ENCODE measurements at places on chromosomes 12 and 14. TPM values are rescaled to one million over a fixed set of nuclear protein-coding genes. Genes with fewer than 3 reads are reported as not detected.

DNA sequence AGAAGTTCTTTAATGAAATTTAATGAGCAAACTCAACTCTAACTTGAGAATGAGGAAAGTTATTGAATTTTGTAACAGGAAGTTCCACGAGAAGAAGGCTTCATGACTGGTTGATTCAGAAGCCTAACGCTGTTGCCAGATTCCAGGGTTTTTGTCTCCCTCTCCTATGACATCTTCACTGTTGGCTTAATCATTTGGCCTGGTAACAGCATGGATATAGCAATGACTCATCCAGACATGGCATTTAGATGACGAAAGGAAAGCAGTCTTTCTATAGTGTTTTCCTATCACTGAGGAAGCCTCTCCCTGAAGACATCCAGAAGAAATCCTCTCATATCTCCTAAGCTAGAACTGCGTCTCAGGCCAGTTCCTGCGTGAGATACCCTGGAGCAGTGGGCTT is 9.4 kb upstream of the KCNA1 start:
- no peak for DNase-seq

GRCh38 chr14:55482936-55483605 is 42.7 kb upstream of the TBPL2 start:
- no peak for DNase-seq

DNA sequence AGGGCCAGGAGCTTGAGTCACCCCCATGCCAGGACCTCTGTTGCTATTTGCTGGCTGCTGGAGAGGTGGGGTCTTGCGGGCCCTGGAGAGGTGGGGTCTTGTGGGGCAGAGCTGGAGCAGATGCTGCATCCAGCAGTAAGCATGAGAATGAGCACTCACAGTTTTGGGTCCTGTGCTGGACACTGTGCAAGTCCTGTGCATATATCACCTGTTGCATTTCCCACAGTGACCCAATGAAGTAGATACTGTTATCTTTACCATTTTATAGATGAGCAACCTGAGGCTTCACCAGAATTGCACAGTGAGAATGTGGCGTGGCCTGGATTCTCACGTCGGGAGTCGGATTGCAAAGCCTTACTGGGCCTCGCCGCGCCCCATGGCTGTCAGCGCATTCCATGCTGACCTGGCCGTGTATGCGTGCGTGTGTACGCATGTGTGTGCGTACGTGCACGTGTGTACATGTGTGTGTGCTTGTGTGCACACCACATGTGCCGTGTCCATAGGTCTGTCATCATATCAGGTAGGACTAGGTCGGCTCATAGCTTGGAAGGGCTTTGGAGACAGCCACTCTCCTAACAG is 12.0 kb downstream of the COA8 start:
- DNase-seq, result no peak

GRCh38 chr14:50796390-50796789 is 34.6 kb downstream of the NIN start:
- DNase-seq, result no peak

DNA sequence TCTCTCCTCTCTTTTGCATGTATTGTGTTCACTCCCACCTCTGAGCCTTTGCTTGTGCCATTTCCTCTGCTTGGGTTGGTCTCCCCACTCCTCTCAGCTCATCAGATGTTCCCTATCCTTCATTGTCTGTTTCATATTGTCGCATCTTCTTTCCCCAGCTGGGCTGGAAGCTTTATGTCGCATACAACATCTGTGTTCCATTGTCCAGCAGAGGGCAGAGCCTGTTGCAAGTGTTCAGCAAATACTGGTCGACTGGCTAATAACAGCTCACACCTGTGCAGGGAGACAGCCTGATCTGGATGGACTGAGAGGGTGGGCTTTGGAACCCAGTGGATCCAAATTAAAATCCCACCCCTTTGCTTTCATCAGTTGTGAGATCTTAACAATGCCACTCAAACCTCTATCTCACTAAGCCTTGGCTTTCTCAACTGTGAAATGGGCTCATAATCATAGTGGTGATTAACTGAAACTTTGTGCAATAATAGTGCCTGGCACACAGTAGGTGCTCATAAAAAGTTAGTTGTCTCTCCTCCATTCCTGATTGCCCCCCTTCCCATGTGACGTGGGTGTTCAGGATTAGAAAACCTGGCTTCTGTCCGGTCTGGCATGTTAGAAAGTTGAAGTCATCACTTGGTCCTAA is 75.8 kb downstream of the RIN3 start:
- DNase-seq, result no peak

DNA sequence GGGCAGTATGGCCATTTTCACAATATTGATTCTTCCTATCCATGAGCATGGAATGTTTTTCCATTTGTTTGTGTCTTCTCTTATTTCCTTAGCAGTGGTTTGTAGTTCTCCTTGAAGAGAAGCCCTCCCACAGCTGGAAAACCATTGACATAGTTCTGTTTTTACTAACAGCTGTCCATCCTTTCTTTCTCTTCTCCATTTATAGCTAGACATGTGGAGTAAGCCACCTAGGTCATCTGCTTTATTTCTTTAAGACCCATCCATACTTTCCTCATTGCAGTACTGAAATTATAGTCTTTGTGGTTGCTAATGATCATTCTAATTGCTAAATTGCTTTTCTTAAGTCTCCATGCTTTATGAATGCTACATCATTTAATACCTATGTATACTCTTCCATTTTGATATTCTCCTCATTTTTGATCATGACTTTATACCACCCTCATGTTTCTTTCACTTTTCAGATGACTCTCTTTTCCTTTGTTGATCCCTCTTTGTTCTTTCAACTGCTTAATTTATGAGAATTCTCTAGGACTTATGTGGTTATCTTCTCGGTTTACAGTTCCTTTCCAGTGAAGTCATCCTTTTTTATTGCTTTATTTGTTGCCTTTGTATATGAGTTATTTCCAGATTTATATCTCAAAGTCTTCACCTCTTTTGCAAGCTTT is 114.2 kb downstream of the PCNX1 start:
- DNase-seq, result no peak

- DNase-seq, result no peak
Measured at GRCh38 chr12:68864604-68865003, 56.6 kb downstream of the MDM2 start.

DNA sequence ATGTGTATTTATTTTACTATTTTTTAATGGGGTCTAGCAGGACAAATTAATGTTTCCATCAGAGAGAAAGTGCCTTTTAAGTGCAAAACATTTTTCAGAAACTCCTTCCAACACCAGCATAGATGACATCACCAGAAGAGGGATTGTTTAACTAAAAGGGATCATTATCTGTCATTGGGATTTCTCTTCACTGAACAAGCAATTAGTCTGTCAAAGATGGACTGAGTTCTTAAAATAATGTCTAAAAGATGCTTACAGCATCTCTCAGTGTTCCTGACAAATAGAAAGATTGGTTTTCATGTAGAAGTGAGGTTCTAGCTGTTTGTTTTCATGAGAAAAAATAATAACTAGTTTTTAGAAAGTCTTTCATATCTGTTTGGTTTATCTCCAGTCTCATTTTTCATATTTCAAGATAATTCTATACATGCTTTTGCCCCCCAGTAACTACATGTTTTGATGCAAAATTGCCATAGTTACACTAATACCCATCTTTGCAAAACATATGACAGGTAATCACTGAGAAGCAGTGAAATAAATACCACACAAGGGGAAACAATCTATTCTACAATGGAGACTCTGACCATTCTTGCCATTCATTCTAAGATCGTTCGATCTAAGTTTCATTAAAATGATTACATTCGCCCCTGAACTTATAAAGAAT is 850.3 kb downstream of the GALC start:
- DNase-seq, result no peak

- no peak for DNase-seq
Measured at GRCh38 chr14:89848165-89848564, 106.4 kb downstream of the EFCAB11 start.

GRCh38 chr12:71158361-71158882 is 623 bp upstream of the TSPAN8 start:
- no peak for DNase-seq

- no peak for DNase-seq
Measured at GRCh38 chr14:26138764-26139445, 458.9 kb downstream of the NOVA1 start.

DNA sequence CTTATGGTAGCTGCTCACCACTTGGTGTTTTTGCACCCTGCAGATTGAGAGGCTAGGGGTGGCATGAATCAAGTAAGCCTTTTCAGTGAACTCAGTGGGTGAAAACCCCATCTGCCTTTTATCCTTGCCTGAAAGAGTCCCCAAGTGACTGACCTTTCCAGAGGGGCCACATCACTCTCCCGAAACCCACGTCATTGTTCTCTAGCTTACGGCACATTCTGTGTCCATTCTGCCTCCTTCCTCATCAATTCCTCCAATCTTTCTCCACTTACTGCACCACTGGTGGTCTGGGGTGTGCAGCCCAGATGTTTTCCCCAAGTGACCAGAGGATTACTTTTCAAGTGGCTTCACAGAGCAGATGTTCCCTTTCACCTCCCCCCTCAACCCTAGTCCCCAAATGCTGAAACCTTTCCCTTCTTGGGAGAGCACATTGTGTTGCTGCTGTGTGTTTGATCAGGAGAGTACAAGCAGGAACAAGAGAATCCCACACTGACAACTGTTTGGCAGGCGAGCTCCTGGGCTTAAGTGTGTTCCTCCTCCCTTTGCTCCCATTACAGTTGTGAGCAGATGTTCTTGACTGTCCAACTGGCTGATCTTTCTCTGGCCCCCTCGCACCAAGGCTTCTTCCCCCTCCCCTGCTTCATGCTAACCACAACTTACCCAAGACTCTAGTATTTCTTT is 138.0 kb upstream of the IGF1 start:
- DNase-seq, result no peak

GRCh38 chr12:74349925-74350324 is 187.7 kb upstream of the ATXN7L3B start:
- no peak for DNase-seq

GRCh38 chr14:50970886-50971781 is 26.9 kb upstream of the PYGL start:
- DNase-seq, result no peak

Gene LMNTD1
- total RNA-seq, result not detected

Gene RAD51AP1
- total RNA-seq, result 2.3 TPM

Gene TIGAR
- 14.3 TPM for total RNA-seq

Gene FSCB
- 0.49 TPM for total RNA-seq

Gene FAM181A
- not detected for total RNA-seq

Gene ADSS1
- 11.0 TPM for total RNA-seq

Gene RIMBP2
- total RNA-seq, result 0.57 TPM

Gene C12orf54
- total RNA-seq, result 1.5 TPM

Gene SLC41A2
- total RNA-seq, result 7.8 TPM
